NB4 (cell line): ENCODE measurements at places on chromosomes 6 and 20.

DNA sequence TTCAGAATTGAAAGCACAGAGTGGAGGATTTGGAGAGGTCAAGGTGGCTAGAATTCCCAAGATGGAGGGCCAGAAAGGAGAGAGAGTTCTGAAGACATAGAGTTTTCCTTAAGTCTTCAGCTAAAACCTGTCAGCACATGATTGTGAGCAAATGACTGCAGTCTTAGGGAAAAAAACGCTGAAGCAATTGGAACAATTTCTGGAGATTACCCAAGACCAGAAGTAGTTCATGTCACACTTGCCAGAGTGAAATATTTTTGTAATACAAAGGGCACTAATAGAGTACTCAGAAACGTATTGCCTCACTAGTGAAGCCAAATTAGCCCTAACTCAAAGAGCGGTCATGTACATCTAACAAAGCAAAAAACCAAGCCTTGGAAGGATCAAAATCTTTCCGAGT lies 541.3 kb upstream of the MARCKS start:
- no peak for DNase-seq

DNA sequence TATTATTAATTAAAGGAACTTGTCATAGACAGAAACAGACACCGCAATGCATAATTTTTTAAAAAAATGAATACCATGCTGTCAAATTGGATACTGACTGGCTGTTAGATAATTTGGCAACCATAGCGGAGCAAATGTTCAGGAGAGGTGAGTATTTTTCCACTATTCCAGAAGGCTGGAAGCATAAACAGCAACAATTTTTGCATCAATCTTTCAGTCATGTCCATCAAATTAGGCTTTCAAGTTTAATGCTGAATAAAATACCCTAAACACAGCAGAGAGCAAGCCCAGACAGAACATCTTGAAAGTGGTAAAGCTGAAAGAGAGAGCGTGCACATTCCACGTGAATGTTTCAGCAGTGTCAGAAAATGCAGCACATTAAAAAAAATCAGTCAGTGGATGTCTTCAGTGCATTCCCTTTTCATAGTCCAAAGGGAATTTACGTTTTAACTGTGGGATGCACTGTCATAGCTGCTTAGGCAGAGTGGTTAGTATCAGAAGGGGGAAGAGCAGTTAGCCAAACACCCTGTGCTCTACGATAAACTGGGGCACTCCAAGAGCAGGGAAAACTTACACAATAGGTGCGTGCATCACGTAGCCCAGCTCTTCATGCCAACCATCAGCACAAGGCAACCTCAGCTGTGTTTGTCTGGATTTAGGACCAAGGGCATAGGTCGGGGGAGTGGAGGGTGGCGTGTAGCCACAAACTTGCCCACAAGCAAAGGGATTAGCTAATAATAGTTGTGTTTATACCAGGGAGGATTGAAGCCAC lies 116.2 kb upstream of the STMND1 start:
- DNase-seq, result peak; percentile 26

DNA sequence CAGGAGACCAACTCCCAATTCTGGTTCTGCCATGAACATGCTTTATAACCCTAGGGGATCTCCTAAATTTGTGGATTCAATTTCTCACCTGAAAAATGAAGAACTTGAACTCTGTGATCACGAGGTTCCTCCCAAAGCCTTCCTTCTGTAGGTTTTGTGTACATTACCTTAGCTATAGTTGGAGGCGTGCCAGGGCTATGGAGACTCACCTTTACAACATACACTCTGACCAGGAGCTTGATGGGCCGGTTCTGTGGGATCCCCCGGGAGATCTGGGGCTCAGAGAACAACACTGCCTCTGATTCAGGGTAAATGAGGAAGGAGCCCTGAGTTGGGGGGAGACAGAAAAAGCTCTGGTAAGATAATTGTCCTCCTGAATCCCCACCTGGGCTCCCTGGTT lies 34.1 kb downstream of the ERGIC3 start:
- no peak for DNase-seq

- DNase-seq, result no peak
Measured at GRCh38 chr6:167825332-167826229, 1.1 kb upstream of the AFDN start.

DNA sequence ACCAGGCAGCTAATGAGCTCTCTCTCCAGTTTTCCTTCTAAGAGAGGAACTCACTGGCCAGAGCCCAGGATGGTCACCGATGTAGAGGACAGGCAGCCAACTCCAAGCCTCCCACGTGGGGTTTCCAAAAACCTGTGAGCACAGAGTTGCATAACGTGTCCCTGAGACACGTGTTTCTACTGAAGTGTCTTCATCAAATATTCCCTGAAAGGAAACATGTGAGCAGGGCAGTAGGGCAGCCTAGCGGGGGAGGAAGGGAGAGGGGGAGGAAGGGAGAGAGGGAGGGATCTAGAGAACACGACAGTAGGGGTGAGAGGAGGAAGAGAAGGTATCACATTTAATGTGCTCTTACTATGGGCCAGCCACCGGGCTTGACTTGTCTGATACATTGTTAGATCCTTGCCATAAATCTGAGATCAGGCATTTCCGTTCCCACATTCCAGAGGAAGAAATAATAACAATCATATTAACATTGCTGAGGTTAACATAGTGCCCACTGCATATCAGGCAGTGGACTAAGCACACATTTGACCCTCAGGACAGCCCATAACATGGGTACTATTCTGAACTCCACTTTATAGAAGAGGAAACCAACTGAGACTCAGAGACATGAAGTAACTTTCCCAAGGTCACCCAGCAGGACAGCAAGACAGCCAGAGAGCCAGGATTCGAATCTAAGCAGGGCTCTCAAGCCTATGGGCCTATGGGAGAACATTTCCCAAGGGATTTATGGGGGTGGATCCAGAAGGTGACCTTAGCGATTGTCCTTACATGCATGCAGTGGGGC lies 4.5 kb upstream of the SYS1 start:
- peak; percentile 60 for DNase-seq

GRCh38 chr20:49151436-49151835 lies 36.7 kb downstream of the STAU1 start:
- DNase-seq, result no peak

GRCh38 chr6:145323646-145324045 lies 411.7 kb downstream of the EPM2A start:
- DNase-seq, result no peak

DNA sequence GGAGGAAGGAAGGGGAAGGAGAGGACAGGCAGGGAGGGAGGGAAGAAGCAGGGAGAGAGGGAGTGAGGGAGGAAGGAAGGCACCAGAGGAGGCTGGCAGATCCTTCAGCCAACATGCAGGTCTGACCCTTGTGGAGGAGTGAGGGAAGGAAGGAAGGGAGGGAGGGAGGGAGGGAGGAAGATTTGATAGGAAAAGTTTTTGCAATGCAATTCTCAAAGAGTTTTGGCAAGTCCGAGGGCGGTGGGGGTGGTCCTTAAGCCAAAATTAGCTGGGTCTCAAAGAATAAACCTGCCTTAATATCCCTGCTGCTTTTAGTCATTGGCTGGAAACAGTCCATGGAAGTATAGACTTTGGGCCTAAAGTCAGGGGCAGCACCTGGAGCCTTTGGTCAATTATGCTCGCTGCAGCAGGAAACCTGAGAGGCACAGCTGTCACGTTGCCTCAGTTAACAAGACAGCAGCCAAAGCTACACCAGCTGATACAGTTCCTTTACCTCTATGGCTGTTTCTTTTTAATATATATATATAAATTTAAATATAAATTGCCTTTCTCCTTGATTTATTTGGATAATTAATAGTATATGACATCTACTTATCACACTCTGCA lies 115.7 kb upstream of the RALGAPA2 start:
- no peak for DNase-seq

GRCh38 chr20:5482791-5483190 lies 166.0 kb upstream of the PROKR2 start:
- no peak for DNase-seq

GRCh38 chr6:67630146-67630545 lies 1004.9 kb upstream of the ADGRB3 start:
- DNase-seq, result peak; percentile 79

DNA sequence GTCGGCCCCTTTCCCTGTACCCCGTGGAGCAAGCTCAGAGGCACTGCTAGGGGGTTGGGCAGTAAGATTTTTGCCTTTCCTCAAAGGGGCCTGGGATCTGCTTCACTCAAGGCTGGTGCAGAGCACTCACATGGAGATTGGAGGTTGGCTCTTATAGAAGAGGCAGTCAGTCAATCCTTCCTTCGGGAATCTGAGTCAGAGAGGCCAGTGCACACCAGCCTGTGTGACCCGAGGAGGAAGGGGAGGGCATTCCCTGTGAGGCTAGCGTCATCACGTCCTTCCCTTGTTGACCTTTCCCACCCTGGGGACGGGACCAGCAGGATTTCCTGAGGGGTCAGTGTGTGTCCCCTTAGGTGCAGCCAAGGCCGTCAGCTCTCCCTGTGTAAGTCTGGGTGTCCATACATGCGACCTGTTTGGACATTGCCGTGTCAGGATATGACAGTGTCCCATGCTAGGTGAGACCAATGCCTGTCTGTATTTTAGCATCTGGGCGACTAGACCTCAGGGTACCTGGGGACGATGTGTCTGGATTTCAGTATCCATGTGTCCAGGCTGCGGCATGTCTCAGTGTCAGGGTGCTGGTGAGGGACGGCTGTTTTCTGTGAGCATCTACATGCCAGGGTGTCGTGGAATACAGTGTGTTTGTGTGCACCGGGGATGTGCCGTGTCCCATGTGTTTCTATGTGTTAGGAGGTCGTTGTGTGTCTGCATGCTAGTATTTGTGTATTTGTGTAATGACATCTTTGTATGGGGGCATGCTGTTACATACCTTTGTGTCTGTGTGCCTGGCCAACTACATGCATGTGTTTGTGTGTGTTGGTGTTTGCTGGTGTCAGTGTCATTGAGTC lies 2.8 kb upstream of the ZNF512B start:
- no peak for DNase-seq

DNA sequence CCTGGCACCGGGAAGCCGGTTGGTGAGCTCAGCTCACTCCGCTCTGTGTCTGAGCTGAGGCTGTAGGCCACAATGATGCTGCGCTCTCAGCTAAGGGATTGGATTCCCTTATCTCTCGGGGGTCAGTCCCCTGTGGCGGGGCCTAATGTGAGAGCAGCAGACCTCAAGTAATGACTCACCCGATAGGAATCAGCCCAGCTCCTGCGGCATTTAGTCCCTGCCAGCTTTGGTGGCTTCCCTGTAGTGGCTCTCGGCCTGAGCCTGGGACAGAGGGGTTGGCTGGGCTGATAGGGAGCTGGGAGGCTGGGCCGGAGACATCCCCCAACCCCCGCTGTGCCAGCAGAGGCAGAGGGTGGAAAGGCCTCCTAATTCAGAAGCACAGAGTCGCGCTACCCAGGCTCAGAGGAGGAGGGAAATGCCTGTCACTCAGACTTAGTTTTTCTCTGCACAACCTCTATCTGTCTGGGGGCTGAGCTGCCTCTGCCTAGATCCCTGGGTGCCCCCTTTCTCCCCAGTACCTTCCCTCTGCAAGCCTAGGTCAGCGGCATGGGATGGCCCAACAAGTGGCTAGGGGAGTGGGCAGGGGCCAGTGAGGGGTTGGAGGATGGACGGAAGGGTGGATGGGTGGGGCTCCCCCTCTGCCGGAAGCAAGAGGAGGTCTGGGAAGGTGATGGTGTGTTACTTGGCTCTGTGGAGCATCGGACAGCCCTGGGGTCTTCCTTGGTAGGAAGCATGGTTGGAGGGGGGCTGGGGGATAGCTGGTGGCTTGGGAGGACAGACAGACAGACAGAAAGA lies 92.2 kb downstream of the CDH22 start:
- peak; percentile 97 for DNase-seq

DNA sequence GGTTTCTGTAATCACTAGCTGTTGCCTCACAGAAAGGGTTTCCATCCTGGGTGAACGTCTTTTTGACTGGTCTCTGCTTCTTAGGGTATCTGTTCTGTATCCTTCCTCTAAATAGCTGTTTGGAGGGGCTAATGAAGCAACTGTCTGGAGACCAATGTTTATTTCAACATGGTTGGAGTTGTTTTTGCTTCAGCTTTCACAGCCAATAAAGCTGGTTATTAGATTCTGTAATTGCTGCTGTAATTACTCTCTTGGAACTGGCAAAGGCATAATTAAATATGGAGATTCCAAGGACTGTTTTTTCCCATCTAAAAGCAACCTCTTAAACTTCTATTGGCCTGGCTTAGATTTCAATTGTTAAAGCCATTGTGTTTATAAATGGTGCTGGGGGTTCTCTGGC lies 31.9 kb downstream of the CHMP4B start:
- no peak for DNase-seq

GRCh38 chr6:149035766-149036165 lies 281.7 kb upstream of the TAB2 start:
- no peak for DNase-seq
